Activated CD4-positive, alpha-beta T cell treated with anti-CD3 and anti-CD28 coated beads for 36 hours (primary cell): ENCODE measurements at places on chromosomes 5 and 9. TPM values are rescaled to one million over a fixed set of nuclear protein-coding genes. Genes with fewer than 3 reads are reported as not detected.
A peak's percentile ranks its signal among the peaks of the same experiment; 100 is the strongest.

Gene MSH3
- total RNA-seq = 25.6 TPM

Gene TTLL11
- total RNA-seq = 1.8 TPM

Gene PCDHGC5
- total RNA-seq = not detected

Gene SOHLH1
- total RNA-seq = not detected

Gene MARCOL
- total RNA-seq = not detected

Gene FOXD4L6
- total RNA-seq = not detected

Gene ECSCR
- 0.83 TPM for total RNA-seq

GRCh38 chr9:14992516-14992915 is 82.3 kb upstream of the FREM1 start:
- H3K27me3 ChIP-seq = peaks cover 11% of the 10 kb centered on the region
- H3K4me3 ChIP-seq = peak overlapping the region; percentile 60
- H3K36me3 ChIP-seq = no peaks in the 10 kb centered on the region
- peaks cover 23% of the 10 kb centered on the region for H3K4me1 ChIP-seq
- DNase-seq = no peak

DNA sequence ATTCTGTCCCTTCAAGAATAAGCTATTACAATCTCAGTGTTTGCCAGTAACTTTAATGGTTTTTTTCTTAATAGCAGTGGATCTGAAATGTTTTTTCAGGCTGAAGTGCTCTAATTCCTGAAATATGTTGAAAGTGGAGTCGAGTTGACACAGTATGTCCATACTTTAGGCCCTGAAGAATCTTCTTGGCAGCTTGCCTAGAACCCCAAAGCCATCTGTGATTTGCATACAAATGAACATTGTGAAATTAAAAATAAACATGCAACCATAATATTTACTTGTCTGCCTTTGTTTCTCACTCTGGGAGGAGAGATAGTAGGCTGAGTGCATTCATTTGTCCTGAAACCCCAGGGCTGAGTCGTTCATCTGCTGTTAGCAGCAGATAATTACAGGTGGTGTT is 152.7 kb downstream of the ADCY2 start:
- H3K4me3 ChIP-seq = no peak overlapping the region
- no peak for DNase-seq
- H3K36me3 ChIP-seq = no peaks in the 10 kb centered on the region
- H3K4me1 ChIP-seq = no peaks in the 10 kb centered on the region
- peaks cover 3% of the 10 kb centered on the region for H3K27me3 ChIP-seq

DNA sequence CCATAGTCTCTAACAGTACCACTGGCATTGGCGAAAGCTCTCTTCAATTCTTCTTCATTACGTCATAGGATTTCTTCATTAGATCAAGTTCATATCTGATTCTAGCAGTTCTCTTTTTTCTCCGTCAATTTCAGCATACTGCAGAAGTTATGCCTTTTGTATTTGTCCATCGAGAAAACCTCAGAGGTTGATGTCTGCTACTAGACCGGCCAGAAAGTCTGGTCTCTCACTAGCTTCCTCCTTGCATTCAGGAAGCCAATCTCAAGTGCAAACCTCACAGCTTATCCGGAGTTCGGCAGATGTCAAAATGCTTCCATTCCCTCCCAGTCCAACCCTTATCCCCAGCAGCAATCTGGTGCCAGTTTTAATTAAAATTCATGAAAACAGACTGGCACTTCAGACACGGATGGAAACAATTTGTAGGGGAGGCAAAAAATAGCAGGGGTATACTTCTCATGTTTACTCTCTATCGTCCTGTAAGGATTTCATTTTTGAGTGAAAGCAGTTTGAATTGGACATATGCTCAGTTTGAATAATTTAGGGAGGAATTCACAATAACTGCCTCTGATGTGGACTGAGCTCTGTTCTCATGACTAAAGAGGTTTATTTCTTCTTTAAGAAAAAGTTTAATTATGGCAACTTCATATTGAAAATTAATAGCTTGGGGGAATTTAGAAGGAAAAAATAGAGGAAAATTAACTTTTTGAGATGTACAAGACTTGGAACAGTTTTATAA is 56.4 kb upstream of the TMC1 start:
- peaks cover 4% of the 10 kb centered on the region for H3K27me3 ChIP-seq
- H3K4me1 ChIP-seq = peaks cover 8% of the 10 kb centered on the region
- H3K36me3 ChIP-seq = no peaks in the 10 kb centered on the region
- DNase-seq = no peak

DNA sequence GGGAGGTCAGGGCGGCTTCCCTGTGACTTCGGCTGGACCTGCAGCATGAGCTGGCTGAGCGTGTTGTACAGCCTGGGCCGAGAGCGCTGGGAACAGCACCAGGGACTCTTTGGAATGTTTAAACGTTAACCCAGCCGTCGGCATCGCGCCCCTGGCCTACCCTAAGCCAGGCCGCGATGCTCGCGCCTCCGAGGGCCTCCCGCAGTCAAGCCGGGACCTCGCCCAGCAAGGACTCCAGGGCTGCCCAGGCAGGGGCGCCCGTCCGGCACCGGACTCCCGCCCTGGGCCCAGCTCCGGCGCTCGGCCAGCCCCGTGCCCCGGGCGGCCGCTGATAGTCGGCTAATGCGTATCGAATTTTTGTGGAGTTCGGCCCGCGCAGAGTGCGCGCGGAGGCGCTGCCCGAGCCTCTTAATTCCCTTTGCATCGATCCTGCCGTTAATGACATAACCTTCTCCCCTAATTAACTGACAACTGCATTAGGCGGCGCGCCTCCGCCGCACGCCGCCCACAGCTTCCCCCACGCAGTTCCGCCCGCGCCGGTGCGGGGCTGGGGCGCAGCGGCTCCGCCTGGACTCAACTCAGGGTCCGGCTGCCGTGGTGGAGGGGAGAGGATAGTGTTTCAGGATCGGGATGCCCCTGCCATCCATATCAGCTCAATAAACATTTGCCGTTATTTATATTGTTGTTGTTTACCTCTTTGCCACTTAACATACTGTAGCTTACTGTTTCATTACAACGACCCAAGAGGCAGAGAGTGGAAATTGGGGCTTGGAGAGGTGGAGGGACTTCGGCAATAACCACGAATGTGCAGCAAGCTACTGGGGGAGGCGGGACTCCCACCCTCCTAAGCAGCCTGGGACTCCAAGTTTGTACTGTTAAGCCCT is 28.8 kb upstream of the CDC23 start:
- H3K36me3 ChIP-seq = no peaks in the 10 kb centered on the region
- peaks cover 29% of the 10 kb centered on the region for H3K27me3 ChIP-seq
- H3K27ac ChIP-seq = no peak overlapping the region
- peaks cover 12% of the 10 kb centered on the region for H3K4me1 ChIP-seq
- DNase-seq = peak; percentile 7
- H3K4me3 ChIP-seq = peak overlapping the region; percentile 15

DNA sequence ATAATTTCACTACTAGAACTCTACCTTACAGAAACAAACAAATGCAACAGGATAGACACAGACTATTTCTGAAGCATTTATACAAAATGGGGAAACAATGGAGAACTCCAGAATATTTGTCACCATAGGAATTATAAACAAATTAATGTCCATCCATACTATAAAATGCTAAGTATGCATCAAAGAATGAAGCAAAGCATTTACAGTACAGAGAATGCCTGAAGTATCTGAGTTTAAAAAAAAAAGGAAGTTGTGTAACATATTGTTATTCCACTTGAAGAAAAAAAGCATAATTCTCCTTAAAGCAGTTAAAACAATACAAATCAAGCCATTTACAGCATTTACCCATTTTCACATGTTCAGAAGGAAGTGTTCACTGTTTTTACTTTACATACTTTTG is 53.0 kb downstream of the DROSHA start:
- H3K27me3 ChIP-seq = no peaks in the 10 kb centered on the region
- no peaks in the 10 kb centered on the region for H3K4me1 ChIP-seq
- peaks cover 38% of the 10 kb centered on the region for H3K36me3 ChIP-seq
- no peak overlapping the region for H3K4me3 ChIP-seq
- no peak overlapping the region for H3K27ac ChIP-seq
- DNase-seq = no peak

DNA sequence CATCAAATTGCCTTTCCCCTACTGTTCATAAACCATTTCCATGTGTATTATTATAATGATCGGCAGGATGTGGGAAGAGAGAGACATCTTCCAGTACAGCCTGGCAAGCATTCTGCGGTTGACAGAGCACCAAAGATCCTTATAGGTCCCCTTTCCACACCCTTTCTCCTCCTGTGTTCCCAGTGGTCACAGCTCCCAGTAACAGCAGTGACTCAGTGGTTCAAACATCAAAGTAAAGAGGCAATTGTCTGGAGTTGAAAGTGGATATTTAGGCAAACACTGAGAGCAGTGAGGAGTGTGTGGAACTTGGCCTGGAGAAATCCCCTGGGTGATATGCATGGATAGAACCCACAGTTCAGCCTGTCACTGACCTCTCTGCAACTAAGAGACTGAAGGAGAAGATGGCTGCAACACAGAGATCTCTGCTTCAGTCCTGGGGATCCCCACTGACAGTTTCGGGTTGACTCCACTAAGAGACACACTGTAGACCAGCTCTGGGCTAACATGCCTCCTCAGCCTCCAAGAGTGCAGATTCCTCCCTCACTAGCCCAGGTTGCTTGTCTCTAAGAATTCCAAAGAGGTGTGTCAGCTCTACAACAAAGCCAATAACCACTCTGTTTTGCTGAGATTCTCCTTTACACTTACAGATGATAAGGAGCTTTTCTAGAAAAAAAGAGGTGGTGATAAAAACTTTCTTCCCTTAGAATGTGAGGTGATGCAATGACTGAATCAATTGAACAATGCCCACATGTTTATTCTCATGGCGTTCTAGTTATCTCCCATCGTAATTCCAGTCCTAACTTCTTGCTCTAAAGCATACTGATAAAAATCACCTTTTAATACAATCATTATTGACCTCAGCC is 94.4 kb upstream of the IL6ST start:
- no peaks in the 10 kb centered on the region for H3K27me3 ChIP-seq
- peak overlapping the region; percentile 86 for H3K27ac ChIP-seq
- peaks cover 65% of the 10 kb centered on the region for H3K4me1 ChIP-seq
- no peaks in the 10 kb centered on the region for H3K36me3 ChIP-seq
- H3K4me3 ChIP-seq = no peak overlapping the region

- H3K4me3 ChIP-seq = no peak overlapping the region
- H3K4me1 ChIP-seq = no peaks in the 10 kb centered on the region
- H3K27ac ChIP-seq = no peak overlapping the region
- no peak for DNase-seq
Observed at GRCh38 chr5:133731951-133732350, 119.6 kb upstream of the FSTL4 start.

DNA sequence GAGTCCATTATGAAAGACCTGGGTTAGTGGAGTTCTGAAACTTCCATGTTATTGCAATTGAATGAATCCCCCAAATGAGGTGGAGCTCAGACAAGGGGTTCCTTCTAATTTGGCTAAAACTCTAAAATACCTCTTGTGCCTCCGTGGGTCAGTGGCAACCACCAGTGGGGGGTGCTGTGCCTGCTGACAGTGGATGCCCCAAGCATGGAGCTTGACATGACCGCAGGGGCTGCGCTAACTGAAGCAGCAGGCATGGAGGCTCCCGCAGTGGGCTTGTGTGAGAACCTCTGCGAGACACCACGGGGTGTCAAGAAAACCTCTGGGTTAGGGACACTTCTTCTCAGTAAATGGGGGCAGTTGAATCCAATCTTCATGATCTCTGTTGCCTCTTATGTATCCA is 200.5 kb downstream of the DRD1 start:
- H3K27me3 ChIP-seq = peaks cover 22% of the 10 kb centered on the region
- no peaks in the 10 kb centered on the region for H3K36me3 ChIP-seq
- DNase-seq = no peak
- no peak overlapping the region for H3K4me3 ChIP-seq
- H3K4me1 ChIP-seq = peaks cover 14% of the 10 kb centered on the region
- no peak overlapping the region for H3K27ac ChIP-seq

GRCh38 chr9:10614196-10614800 is 1.5 kb upstream of the PTPRD start:
- no peak overlapping the region for H3K4me3 ChIP-seq
- peaks cover 6% of the 10 kb centered on the region for H3K4me1 ChIP-seq
- DNase-seq = no peak
- peaks cover 1% of the 10 kb centered on the region for H3K36me3 ChIP-seq

DNA sequence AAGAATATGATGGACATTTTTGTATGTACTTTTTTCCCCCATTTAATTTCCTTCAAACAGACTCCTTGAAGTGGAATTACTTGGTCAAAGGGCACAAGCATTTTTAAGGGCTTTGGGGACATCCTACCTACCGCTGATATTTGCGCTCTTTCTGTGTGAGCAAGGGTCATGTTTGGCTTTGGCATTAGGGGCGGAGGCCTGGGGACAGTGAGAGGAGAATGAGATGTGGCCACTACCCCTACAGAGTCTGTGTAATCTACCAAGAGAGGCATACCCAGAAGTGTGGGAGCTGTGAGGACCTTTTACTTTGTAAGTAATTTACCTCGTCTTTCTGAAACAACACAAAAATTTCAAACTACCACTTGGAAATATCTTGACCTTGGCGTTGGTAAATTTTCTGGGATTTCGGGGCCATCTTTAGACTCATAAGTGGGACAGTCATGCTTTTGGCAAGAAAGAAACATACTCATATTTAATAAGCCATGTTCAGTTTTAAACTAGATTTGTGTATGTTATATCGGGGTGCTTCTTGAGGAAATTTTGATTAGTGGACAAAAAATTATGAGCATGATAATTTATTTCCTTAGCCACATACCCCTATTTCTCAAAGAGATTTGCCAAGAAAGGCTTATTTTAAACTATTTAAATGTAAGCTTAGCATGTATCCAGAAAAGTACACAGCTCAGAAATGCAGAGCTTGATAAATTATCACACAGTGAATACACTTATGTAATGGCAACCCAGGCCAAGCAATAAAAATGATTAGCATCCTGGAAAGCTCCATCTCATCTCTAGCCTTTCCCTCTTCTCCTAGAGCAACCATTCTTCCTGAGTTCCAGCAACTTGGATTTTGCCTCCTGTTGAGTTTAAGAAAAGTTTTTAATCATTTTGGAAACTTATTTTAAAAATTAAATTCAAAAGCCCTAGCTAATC is 63.6 kb downstream of the ARHGAP26 start:
- H3K27ac ChIP-seq = no peak overlapping the region
- no peaks in the 10 kb centered on the region for H3K27me3 ChIP-seq
- H3K36me3 ChIP-seq = no peaks in the 10 kb centered on the region
- DNase-seq = no peak
- peaks cover 24% of the 10 kb centered on the region for H3K4me1 ChIP-seq
- H3K4me3 ChIP-seq = no peak overlapping the region

- H3K4me1 ChIP-seq = peaks cover 40% of the 10 kb centered on the region
- no peak overlapping the region for H3K4me3 ChIP-seq
- peaks cover 29% of the 10 kb centered on the region for H3K36me3 ChIP-seq
- no peak overlapping the region for H3K27ac ChIP-seq
- no peaks in the 10 kb centered on the region for H3K27me3 ChIP-seq
Observed at GRCh38 chr5:113524927-113525326, 11.4 kb downstream of the YTHDC2 start.

DNA sequence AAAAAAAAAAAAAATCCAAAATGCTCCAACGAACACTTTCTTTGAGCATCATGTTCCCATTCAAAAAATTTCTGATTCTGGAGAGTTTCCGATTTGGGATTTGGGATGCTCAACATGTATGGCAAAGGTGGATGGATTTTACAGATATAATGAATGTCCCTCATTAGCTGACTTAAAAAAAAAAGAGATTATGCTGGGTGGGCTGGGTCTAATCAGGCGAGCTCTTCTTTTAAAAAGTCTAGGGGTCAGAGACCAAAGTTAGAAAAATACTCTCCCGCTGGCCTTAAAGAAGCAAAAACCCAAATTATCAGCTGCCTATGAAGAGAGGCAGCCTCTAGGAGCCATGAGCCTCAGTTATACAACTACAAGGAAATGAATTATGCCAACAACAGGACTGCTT is 15.2 kb upstream of the CTNNAL1 start:
- no peaks in the 10 kb centered on the region for H3K27me3 ChIP-seq
- DNase-seq = no peak
- H3K27ac ChIP-seq = no peak overlapping the region
- H3K4me1 ChIP-seq = peaks cover 1% of the 10 kb centered on the region
